Activated CD4-positive, alpha-beta T cell treated with anti-CD3 and anti-CD28 coated beads, Interleukin-2, amount 10 ng/mL, durations not matched to agents 7 days and 5 days (primary cell): ENCODE measurements at places on chromosomes 16 and 17. TPM values are rescaled to one million over a fixed set of nuclear protein-coding genes. Genes with fewer than 3 reads are reported as not detected.

HBZ gene
- total RNA-seq, result not detected

HOXB4 gene
- total RNA-seq, result 3.6 TPM

PHOSPHO1 gene
- total RNA-seq, result not detected

EDC4 gene
- total RNA-seq, result 128 TPM

SLFN12 gene
- 9.6 TPM for total RNA-seq

PYY gene
- total RNA-seq, result not detected

TMEM106A gene
- total RNA-seq, result 11.8 TPM

SKAP1 gene
- 144 TPM for total RNA-seq

TSPAN10 gene
- total RNA-seq, result 0.75 TPM

WSCD1 gene
- not detected for total RNA-seq

NAE1 gene
- total RNA-seq, result 72.6 TPM

ABCC6 gene
- total RNA-seq, result not detected

MYH3 gene
- total RNA-seq, result 5.5 TPM
